ENCODE measurements at places on chromosomes 12 and 14.

DNA sequence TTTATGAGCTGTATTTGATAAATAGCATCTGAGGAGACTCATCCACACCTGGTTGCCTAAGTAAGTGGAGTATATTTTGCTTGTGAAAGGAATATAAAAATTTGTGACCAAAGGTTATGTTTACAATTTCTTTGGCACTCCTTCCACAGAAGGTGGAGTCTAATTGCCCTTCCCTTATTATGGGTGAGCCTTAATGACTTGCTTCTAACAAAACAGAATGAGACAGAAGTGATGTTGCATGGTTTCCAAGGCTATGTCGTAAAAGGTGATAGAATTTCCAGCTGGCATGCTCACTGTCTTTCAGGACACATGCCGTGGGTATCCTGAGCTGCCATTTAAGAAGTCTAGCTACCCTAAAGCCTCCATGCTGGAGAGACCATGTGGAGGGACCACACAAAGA, 116.8 kb upstream of the ABCD2 start:
- DNase-seq, result no peak
- no peaks in the 10 kb centered on the region for H3K36me3 ChIP-seq
- no peaks in the 10 kb centered on the region for H3K4me1 ChIP-seq

DNA sequence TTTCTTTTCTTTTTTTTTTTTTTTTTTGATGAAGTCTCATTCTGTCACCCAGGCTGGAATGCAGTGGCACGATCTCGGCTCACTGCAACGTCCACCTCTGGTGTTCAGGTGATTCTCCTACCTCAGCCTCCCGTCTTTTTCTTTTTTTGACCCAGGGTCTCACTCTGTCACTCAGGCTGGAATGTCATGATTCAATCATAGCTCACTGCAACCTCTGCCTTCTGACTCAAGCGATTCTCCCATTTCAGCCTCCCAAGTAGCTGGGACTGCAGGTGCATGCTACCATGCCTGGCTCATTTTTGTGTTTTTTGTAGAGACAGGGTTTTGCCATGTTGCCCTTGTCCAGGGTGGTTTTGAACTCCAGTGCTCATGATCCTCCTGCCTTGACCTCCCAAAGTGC, 12.0 kb downstream of the FUT8 start:
- H3K27ac ChIP-seq, result no peak overlapping the region
- H3K4me1 ChIP-seq, result no peaks in the 10 kb centered on the region
- H3K36me3 ChIP-seq, result no peaks in the 10 kb centered on the region
- H3K4me3 ChIP-seq, result no peak overlapping the region
- DNase-seq, result no peak

- peaks cover 6% of the 10 kb centered on the region for H3K4me1 ChIP-seq
- no peak overlapping the region for H3K4me3 ChIP-seq
- no peaks in the 10 kb centered on the region for H3K36me3 ChIP-seq
- H3K27ac ChIP-seq, result no peak overlapping the region
- DNase-seq, result no peak
- no peaks in the 10 kb centered on the region for H3K27me3 ChIP-seq
These were observed 8.5 kb downstream of the IRAK3 start for GRCh38 chr12:66197495-66197921.

GRCh38 chr12:121089031-121089812, 43.5 kb upstream of the P2RX7 start:
- no peak overlapping the region for H3K4me3 ChIP-seq
- no peaks in the 10 kb centered on the region for H3K36me3 ChIP-seq
- peaks cover 6% of the 10 kb centered on the region for H3K27me3 ChIP-seq

GRCh38 chr14:55000381-55000780, 26.5 kb downstream of the WDHD1 start:
- H3K4me1 ChIP-seq, result no peaks in the 10 kb centered on the region
- H3K4me3 ChIP-seq, result no peak overlapping the region
- no peaks in the 10 kb centered on the region for H3K27me3 ChIP-seq
- H3K27ac ChIP-seq, result no peak overlapping the region
